Fibroblast of gingiva (primary cell): ENCODE measurements at places on chromosomes 7 and 10.

- DNase-seq, result no peak
Observed at GRCh38 chr7:1710936-1711335, 40.9 kb downstream of the ELFN1 start.

DNA sequence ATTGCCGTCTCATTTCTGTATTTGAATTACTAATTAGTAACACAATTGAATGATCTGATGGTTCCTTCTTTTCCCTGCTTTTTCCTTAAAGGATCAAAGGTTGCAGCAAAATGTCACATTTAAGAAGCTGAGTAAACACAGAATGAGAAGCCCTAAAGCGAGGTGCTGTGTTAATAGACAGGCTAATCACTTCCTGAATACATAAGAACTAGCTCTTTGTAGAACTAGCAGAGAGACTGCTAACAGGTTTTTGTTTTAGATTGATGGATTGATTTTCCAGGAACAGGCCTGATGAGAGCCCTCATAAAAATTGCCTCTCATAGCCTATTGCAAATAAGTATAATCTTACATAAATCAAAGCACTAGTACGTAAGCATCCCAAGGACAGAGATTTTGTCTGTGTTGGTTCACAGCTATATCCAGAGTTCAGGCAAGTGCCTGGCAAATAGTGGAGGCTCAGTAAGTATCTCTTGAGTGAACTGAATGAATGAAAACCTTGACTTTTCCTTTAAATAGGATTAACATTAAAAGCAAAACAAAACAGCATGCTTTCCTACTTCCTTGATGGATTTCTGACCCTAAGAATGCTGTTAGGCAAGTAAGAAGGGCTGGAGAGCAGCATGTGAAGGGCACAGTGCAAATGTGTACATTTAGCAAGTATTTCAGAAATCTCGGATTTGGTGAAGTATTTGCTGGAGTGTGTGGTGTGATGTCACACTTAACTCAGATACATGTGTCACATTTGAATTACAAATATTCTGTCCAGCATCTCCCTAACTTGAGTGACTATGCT is 3.3 kb downstream of the TMEM229A start:
- DNase-seq, result no peak

- DNase-seq, result peak; percentile 74
Observed at GRCh38 chr7:46583656-46584055, 662.6 kb upstream of the IGFBP3 start.

- no peak for DNase-seq
Observed at GRCh38 chr10:77604063-77604462, 33.5 kb downstream of the KCNMA1 start.
